Activated T-cell treated with anti-CD3 and anti-CD28 coated beads for 48 hours (primary cell): ENCODE measurements at places on chromosomes 5 and 9.
A peak's percentile ranks its signal among the peaks of the same experiment; 100 is the strongest.

DNA sequence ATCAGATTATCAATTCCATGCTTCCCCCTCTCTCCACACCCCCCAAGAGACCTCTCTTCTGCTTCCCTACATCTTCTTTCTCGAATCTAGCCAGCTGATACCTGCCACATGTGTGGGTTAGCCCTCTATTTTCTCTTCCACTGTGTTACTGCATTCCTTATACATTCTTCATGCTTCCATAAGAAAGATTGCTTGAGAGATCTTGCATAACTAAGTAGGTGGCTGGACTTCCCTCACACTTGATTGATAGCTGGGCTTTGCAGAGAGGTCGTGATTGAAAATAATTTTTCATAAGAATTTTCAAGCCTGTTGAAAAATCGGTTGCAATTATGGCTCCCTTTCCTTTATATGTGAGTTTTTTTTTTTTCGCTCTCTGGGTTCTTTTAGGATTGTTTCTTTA, 33.0 kb upstream of the PANK3 start:
- no peak for DNase-seq

DNA sequence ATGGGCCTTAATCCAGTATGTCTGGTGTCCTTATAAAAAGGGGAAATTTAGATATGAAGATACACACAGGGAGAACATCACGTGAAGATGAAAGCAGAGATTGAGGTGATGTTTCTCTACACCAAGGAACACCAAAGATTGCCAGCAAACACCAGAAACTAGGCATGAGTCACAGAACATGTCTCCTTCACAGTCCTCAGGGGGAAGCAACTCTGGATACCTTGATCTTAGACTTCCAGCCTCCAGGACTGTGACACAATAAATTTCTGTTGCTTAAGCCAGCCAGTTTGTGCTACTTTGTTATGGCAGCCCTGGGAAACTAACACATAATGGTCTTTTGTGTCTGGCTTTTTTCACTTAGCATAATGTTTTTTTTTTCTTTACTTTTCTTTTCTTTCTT, 41.2 kb upstream of the STRBP start:
- no peak for DNase-seq

DNA sequence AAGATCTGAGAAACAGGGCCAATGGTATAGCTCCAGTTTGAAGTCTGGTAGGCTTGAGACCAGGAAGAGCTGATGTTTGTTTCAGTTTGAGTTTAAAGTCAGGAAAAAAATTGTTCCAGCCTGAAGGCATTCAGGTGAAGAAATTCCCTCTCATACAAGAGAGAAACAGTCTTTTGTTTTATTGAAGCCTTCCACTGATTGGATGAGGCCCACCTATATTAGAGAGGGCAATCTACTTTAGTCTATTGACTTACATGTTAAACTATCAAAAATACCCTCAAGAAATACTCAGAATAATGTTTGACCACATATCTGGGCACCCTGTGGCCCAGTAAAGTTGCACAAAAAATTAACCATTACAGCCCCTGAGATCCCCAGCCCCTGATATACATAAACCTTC, 5.2 kb upstream of the DEPDC1B start:
- no peak for DNase-seq

- no peak for DNase-seq
Measured at GRCh38 chr5:143188692-143189091, 214.8 kb downstream of the NR3C1 start.

GRCh38 chr5:138903130-138903775, 28.1 kb upstream of the LRRTM2 start:
- no peak for DNase-seq

GRCh38 chr5:14250084-14250695, 107.0 kb downstream of the TRIO start:
- no peak for DNase-seq

DNA sequence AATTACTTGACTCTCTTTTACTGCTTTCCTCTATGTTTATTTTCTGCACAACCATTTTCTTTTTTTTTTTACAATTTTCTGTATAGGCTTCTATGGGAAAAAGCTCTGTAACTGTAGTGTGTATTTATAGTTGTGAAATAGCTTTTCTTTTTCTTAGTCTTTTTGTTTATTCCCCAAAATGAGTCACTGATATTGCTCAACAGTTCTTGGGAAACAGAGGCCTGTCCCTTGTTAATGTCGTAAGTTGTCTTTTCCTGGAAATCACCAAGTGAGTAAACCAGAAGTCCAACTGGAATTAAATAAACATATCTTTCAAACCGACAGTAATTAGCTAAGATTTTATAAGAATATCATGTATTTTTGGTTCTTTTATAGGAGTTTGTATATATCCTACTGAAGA, 325.1 kb upstream of the PRR16 start:
- DNase-seq: no peak

- DNase-seq: no peak
Measured at GRCh38 chr9:7756088-7756487, 43.5 kb downstream of the DMAC1 start.

DNA sequence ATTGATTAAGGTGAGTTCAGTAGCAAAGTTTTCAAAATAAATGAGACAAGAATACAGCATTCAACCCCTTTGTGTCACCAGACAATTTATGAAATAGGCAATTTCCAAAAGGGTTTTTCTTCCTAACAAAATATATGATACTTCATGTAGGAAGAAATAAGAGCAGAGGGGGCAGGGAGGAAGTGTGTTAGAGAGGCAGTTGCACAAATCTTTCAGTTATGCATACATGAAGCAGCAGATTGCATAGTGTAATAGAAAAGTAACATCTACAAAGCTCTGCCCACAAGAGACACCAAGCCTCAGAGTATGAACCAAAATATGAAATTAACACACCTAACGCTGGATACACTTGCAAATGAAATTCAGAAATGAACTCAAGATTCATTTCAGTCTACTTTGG, 157.0 kb downstream of the DENND1A start:
- DNase-seq: no peak

DNA sequence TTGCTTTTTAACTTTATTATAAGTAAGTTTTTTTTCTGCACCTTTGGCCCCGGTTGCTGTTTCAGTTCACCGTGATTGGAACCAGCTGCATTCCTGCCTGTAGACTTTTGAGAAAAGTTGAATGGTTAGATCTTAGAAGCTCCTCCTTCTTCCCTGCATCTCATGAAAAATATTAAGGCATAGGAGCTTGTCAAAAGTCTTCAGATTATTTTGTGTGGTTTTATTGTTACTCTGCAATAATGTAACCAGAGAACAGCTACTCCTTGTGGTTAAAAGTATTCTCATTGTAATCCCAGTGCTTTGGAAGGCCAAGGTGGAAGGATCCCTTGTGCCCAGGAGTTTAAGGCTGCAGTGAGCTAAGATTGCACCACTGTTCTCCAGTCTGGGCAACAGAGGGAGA, 3.3 kb upstream of the SLC2A8 start:
- no peak for DNase-seq

DNA sequence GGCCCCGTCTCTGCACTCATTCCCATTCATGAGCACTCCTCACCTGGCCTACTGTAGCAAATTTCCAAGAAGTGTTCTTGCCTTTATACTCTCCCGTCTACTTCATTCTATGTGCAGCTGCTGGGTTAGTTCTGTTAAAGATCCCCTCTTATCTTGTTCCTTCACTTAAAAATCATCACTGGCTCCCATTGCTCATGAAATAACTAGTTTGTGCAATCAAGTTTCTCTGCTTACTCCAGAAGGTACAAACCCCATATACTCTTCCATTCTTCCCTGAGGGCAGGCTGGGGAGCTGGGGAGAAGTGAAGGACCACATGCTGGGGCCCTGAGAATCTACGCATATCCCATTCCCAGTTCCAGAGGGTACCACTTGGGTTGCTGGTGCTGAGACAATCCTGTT, 84.4 kb upstream of the KLF9 start:
- DNase-seq: no peak

DNA sequence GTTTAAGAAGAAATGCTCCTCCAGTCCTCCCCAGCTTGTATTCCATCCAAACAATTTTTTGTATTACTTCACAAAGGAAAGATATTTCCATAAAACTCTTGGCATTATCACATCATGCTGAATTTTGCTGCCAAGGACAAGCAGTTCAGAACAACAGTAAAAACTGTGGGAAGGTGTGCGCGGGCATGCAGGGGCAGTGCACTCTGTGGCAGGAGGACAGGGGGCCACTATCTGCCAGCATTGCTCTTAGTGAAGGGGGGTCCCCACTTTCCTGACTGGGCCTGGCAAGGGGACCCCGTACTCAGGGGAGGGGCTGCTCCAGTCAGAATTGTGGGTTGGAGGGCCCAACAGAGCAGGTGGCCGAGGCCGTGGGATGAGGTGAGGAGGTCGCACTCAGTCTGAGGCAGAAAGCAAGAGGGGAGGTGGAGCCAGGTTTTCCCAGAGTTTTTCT, 32.8 kb downstream of the ANGPTL2 start:
- no peak for DNase-seq

DNA sequence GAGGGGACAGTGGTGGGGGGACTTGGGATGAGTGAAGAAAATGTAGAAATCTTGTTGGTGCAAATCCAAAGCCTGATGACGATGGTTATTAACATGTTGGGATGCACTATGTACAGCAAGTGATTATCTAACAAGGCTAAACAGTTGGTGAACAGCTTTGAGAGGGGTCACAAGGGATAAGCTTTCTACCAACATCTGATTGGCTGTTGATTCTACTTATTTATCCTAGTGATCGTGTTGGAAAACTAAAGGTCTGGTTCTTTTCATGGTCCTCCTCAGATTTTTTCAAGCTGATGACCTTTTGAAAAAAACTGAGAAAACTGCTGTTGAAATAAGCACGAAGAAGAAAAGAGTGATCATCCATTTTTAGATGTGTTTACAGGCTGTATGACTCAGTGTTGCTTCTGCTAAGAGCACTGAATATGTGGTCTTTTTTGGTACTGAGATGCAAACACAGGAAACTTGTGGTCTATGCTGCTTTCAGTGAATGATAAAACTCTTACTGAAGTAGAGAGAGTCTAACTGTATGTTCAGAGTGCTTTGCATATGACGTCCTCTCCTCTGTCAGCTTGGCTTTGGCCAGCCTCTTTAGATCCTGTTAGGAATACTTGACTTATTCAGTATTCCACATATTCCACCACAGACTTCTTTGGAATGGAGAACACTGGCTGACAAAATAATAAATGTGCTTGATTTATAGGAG, 174.8 kb downstream of the SLF1 start:
- no peak for DNase-seq

- DNase-seq: no peak
Measured at GRCh38 chr5:138702166-138703077, 50.8 kb upstream of the CTNNA1 start.

DNA sequence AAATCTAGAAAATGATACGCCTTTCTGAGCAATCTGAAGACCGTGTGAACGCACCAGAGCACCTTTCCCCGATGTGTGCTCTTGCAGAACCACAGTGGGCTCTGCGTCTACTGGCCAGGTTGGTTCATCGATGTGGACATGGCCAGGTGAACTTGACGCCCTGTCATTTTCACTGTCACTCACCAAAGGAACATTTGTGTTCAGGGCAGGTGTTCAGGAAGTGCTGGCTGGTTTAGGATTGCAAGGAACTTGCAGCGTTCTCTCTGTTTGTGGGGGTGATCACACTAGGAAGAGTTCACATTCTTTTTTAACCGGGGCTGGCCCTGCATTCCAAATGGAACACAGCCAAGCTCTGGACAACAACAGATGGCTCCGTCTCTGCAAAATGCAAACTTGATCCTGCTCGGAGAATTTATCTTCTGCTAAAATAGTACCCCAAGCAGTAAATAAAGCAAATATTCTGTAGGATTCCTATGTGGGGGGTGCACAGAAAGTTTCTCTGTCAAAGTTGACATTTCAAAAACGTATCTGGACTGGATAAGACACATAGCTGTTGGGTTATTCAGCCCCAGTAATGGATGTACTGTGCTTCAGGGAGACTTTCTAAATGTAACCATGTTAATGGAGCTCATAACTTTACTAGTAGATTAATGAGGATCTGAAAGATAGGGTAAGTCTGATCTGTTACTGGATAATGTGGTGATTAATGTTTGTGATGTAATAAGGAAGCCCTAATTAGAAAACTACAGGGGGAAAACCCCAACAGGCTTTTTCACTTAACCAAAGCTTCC, 45.7 kb upstream of the FANCC start:
- no peak for DNase-seq

DNA sequence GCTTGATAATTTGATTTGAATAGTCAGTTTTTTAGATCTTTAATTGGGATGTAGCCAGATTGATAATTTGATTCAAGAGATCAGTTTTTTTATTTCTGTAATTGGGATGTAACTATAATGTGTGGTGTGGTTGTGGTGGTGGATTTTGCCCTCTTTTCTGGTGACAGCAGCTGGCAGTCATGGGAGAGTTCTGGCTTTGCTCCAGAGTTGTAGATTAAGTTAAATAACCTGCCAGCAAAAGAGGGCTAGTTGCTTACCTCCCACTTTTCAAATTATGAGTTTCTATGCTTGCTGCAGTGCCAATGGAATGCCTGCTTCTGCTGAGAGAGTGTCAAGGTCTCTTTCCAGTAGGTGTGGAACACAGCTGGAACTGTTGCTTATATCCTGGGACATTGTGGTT, 315.1 kb downstream of the CCDC171 start:
- DNase-seq: no peak

GRCh38 chr5:168076561-168076991, 214.9 kb upstream of the WWC1 start:
- peak; percentile 4 for DNase-seq

- DNase-seq: no peak
Measured at GRCh38 chr5:147880487-147880886, 2.0 kb downstream of the SCGB3A2 start.

DNA sequence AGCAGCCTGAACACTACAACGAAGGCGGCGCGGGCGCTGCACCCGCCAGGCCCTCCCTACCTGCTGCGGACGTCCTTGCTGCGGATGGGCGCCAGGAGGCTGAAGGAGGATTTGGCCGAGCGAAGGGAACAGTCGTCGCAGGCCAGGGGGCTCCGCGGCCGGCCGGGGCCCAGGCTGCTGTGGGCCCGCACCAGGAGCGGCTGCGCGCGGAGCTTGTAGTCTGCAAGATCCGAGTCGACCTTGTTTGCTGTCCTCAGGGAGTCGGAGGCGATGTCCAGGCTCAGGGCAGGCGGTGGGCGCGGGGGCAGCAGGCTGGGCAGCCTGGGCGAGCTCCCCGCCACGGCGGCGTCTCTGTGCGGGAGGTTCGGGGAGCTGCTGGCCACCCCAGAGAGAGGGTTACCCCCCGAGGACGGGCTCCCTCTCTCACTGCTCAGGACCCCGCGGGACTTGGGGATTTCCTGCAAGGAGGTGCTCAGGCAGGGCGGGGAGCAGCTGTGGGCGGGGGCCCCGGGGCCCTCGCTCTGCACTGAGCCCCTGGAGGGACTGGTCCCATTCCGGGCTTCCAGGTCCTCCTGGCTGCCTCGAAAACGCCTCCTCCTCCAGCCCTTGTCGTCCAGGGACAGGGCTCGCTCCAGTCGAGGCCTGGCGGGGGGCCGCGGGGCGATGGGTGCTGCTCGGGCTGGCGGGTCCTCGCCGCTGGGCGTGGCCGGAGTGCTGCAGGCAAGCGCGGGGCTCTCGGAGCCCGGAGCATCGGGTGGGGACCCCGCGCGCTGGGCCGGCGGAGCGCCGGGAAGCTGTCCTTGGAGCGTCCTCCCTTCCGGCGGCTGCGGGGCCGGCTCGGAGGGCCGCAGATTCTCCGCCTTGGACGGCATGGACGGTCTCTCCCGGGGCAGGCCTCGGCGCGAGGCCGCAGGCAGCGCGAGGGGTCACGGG, 831 bp downstream of the INPP5E start:
- DNase-seq: peak; percentile 56
